CD4-positive, alpha-beta T cell treated with Interleukin-15 for 1 hour (primary cell): ENCODE measurements at places on chromosomes 1 and 21.

GRCh38 chr1:206496131-206496793 is 11.1 kb upstream of the RASSF5 start:
- no peak for DNase-seq

DNA sequence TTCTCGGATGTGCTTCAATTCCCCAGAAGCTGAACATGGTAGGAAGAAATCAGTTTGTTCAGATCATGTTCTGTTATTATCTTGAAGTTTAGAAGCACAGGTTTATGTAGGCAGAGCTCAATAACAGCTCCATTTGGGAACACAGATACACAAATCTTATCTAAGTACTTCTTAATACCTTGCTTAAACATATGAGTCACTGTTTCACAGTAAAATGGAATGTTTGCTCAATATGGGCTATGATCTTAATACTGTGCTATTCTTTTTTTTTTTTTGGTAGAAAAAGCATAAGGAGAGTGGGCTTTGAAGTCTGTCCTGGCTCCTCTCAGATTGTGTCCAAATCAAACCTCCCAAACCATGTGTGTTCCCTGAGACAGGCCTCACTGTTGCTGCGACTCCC is 13.4 kb downstream of the PROK1 start:
- no peak for DNase-seq

DNA sequence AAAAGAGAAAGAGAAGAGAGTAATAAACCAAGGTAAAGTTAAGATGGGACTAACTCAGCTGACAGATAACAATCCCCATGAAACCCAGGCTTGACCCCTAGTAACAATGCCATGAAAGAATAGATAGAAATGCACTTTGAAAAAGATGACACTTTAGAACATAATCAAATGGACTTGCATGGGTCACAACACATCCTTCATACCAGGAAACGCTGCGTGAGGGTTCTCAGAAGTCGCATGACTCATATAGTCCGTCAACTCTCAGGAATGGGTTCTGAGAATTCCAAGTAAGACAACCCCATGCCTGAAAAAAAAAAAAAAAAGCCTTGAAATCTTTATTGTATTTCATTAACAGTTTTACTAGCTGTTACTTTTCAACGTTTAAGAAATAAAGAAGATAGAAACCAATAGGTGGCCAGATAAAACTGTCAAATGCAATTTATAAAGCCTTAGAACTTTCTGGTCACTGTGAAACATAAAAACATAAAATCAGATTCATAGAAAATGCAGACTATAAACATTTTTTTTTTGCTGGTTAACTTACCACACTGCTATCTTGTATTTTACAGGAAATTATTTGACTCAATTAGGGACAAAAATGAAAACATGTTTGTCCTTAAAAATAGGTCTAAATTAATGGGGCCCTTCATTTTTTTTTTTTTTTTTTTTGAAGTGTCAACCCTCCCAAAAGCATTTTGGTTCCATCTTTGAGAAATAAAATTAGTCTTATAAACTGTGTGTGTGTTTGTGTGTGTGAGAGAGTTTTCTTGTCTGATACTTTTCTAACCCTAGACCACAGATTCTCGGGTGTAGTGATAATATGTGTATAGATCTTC is 202.1 kb downstream of the NCAM2 start:
- no peak for DNase-seq

GRCh38 chr1:210482491-210482890 is 153.8 kb downstream of the HHAT start:
- DNase-seq: no peak

GRCh38 chr1:229199261-229200243 is 71.4 kb upstream of the RAB4A start:
- peak; percentile 54 for DNase-seq

GRCh38 chr1:161721738-161722343 is 497 bp downstream of the FCRLB start:
- peak; percentile 53 for DNase-seq

- DNase-seq: no peak
Observed at GRCh38 chr1:230113593-230114236, 46.7 kb downstream of the GALNT2 start.

- DNase-seq: no peak
Observed at GRCh38 chr1:29249170-29249691, 12.9 kb downstream of the PTPRU start.

DNA sequence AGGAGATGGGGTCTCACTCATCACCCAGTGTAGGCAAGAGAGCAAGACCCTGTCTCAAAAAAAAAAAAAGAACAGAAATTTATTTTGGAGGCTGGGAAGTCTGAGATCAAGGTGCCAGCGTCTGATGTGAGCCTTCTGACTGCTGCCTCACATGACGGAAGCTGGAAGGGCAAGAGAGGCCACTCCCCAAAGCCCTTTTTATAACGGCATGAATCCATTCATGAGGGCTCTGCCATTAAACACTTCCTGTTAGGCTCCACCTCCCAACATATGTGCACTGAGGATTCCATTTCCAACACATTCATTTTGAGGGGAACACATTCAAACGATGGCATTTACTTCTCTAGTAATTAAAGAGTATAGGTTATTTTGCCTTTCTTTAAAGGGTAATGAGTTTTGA is 50.9 kb upstream of the C1orf198 start:
- no peak for DNase-seq
